ENCODE measurements at places on chromosomes 3 and 15.

DNA sequence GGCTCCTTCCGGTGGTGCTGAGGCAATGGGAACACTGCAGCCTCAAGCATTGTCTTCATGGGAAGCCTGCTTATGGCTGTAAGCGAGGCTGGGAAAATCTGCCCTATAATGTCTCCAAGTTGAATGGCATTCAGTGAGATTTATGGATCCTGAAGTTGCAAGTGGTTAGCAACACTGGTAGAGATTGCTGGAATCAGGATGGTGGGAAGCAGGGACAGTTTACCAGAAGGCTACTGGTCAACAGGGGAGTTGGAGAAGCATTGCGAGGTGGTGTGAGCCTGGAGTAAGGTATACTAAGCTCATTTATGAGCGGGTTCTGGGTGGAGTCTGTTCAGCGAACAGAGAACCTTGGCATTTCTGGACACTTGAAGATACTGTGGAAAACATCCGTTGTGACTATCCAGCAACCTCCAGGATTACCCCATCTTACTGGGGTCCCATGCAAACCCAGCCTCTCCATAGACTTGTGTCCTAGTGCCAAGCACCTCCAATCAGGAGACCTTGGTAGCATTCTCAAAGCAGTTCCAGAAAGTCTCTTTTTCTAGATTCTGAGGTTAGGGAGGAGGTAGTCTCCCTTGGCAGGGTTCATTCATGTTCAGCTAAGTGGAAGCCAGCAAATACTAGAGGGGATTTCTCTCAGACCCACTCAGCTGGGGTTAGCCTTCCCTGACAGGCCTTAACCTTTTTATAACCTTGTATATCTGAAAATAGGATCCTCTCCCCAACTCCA is 7.3 kb downstream of the RPSA start:
- no peak for DNase-seq

- DNase-seq = peak; percentile 59
Observed at GRCh38 chr3:45644791-45645201, 44.4 kb upstream of the SACM1L start.

DNA sequence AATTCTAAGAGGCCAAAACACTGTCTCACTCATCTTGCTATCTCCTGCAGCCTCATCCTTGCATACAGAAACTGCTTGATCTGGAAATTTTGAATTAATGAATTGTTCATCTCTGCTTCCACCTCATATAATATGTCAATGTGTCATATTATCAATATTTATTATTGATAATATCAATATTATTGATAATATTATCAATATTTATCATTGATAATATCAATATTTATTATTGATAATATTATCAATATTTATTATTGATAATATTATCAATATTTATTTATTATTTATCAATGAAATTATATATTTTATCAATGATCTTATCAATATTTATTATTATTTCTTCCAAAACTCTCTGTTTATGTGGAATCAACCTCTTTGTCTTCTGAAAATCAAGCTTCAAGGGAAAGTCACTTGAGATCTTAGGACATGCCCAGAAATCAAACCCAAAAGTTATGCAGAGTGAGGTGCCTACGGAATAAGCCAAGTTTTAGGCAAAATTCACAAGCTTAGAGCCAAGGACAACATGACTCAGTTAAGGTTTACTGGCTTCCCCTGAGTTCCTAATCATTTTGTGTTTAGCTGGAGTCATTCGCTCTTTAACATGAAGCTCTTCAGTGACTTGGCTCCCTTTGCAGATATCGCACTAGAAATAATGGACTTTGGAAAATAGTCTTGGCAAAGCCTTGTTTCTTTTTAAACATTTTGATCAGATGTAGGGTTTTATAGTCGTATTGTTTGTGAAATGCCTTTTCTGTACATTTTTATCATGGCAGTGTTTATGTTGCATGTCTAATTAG is 297.1 kb upstream of the RARB start:
- DNase-seq = no peak

DNA sequence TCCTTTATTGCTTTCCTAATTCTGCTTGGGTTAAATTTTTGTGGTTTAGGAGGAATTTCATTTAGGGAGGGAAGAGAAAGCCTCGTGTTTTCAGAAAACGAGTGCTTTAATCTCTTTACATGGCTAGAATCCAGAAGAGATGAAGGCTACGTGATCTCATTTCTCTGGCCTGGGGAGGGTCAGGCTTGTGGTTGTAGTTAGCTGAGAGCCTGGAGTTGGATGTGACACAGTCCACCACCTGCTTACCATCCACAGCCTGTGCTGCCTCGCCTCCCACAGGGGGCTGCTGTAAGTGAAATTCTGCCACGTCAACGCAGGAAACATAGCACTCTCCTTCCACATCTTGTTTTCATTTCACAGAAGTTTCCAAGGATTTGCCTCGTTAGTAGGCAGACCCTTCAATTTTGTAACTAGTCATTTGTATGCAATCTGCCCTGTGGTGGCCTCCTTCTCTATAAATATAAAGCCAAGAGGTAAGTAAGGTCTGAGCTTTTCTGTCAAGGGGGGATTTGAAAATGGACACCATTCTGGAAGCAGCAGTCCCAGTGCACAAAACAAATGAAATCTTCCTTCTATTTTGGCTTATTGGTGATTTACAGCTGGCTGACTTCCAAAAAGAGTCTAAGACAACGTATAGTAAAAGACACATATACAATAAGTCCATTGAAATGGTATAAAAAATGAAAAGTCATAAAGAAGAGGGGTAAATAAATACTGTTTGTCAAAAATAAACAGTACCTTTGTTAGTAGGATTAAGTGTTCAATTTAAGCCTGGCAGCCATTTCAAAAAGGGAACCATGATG is 3.4 kb downstream of the GXYLT2 start:
- no peak for DNase-seq

- DNase-seq = peak; percentile 77
Observed at GRCh38 chr15:51332206-51333147, 5.9 kb downstream of the CYP19A1 start.

- DNase-seq = no peak
Observed at GRCh38 chr3:157491136-157491535, 12.1 kb downstream of the VEPH1 start.

DNA sequence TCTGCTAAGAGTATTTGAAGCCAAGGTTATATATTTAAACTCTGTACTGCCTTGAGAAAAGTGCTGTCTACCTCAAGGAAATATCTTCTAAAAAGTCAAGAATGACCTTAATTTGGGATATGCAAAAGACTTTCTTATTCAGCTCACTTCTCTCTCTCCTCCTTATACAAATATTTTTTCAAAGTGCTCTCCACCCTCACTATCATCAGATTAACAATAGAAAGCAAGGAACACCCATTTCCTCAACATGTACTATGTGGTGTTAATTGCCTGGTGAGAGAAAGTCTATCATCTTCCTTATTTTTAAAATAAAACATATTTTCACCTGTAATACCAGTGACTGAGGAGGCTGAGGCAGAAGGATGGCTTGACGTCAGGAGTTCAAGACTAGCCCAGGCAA is 44.4 kb upstream of the RSL24D1 start:
- DNase-seq = no peak

GRCh38 chr3:47949979-47950378 is 66.2 kb downstream of the MAP4 start:
- DNase-seq = no peak

- no peak for DNase-seq
Observed at GRCh38 chr15:48996276-48996675, 32.6 kb upstream of the SHC4 start.

- no peak for DNase-seq
Observed at GRCh38 chr15:74038707-74039655, 43.4 kb downstream of the GOLGA6A start.

DNA sequence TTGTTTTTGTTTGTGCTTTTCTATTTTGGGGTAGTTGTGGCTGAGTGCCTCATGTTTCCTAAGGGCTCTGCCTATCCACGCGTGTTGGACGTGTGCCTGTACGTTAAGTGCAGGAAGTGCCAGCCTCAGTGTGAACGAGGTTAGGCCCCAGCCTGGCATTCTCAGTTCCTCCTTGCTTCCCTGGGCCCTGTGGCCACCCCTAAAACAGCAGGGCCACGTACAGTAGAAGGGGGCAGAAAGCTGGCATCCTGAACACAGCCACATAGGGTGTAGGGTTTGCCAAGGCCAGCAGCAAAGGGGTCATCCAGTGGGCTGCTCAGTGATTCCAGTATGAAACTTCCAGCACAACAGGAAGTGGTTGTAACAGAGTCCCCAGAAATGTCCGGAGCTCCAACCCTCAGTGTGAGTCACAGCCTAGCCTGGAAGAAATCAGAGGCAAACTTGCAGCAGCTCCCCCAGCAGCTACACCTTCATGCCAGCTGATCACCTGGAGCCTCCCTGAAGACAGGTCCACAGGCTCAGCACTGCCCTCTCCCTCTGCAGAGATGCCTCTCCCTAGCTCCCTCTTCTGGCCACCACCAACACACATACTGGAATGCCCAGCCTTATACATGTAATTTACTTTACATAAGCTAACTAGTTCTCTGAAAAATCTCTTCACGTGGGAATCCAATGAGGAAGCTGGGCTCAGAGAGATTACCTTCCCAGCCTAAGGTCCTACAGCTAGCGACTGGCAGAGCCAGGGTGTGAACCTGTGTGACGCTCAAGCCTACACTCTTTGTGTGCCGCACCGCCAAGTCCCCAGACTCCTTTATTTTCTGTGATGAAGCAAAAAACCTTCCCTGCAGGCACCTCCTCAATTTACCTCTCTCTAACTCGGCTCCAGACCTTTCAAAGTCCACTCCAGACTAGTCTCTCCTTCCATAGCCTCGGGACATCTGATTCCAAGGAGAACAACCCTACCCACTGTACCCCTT is 26.6 kb downstream of the ILDR1 start:
- peak; percentile 91 for DNase-seq

- DNase-seq = no peak
Observed at GRCh38 chr15:61064651-61065050, 164.5 kb downstream of the RORA start.

Measured in suppressor macrophage (primary cell).